ENCODE measurements at places on chromosomes 12 and 14.

GRCh38 chr12:4992871-4993270, 50.8 kb upstream of the KCNA5 start:
- DNase-seq, result no peak

DNA sequence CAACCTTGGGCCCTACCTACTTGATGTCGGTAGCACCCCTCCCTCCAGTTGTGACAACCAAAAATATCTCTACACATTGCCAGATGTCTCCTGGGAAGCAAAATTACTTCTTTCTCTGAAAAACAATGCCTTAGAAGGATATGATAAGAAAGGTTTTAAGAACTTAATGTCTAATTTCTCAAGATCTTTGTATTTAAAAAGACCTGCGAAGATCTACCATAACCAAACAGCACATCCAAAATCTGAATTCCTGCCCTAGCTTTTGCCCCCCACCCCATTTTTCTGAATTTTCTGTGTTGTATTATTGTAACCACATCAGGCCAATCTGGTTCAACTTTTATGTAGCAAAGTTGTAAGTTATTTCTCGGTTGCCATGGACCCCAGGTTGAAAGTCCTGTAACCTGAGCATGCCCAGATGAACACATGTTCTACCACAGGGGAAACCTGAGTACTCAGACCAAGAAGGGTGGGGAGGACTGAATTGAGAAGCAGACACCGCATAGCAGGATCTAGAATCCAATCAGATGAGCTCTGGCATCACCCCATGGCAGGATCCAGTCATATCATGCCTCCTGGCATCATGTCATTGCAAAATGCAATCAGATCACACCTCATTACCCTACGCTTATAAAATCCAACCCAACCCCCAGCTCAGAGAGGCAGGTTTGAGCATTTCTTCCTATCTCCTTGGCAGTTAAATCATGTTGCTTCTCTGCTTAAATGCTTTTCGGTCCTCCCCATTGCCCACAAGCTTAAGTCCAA, 8.7 kb downstream of the TMEM253 start:
- DNase-seq, result no peak

GRCh38 chr12:132352896-132353800, 23.8 kb upstream of the GALNT9 start:
- DNase-seq, result no peak

DNA sequence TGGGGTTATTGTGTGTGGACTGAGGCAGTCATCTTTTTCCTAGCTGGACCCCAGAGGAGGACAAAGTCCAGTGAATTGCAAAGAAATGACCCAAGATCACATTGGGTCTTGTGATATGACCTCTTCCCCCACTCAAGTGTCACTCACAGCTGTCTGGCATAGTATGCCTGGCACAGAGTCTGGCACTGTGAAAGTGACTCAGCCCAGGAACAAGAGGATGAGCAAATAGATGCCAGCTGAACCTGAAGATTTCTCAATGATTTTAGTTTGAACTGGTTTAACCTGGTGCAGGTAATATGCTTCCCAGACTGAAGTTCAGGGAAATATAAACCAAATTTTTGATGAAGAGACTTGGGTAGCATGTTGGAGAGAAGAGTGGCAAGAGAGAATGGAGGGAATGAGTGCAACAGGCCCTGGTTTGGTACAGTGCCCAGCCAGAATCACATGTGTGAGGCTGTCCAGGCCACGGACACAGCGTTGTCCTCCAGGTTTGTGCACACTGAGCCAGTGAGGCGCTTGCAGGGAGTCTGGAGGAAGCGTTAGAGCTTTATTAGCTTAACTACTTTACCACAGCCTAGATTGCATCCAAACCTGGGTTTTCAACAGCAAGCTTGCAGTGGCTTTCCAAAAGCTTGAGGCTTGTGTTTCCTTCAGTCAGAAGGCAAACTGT, 332.9 kb downstream of the NUAK1 start:
- DNase-seq, result no peak

- DNase-seq, result no peak
Observed at GRCh38 chr12:108332791-108333382, 6.2 kb downstream of the CMKLR1 start.

DNA sequence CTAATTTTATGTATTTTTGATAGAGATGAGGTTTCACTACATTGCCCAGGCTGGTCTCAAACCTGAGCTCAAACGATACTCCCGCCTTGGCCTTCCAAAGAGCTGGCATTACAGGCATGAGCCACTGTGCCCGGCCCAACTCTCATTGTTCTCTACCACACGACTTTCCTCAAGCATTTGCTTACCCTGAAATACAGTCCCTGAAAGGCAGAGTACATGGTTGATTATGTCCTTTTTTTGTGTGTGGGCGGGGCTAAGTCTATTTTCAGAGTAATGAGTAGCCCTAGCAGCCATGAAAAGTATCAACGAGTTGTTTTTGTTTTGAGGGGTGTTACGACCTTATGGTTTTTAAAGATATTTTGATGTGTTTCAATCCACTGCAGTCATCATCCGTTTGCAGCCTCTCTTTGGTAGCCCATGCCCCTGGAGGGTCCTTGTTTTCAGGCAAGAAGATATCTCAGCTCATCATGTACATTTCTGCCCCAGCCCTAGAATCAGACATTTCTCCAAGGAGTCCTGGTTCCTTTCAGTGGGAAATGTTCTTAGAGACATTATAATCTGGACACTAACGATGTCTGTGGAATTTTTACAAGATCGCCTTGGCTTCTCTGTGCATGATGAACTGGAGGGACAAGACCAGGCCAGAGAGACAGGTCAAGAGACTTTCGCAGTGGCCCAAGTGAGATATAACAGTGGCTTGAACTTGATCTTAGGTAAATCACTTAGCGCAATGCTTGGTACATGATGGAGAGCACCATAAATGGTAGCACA, 8.7 kb downstream of the ACACB start:
- no peak for DNase-seq

- DNase-seq, result no peak
Observed at GRCh38 chr12:32083489-32083888, 23.2 kb upstream of the BICD1 start.

GRCh38 chr14:50601394-50601793, 41.4 kb downstream of the ATL1 start:
- DNase-seq, result no peak

GRCh38 chr12:109621901-109622364, 48.3 kb downstream of the MVK start:
- no peak for DNase-seq

DNA sequence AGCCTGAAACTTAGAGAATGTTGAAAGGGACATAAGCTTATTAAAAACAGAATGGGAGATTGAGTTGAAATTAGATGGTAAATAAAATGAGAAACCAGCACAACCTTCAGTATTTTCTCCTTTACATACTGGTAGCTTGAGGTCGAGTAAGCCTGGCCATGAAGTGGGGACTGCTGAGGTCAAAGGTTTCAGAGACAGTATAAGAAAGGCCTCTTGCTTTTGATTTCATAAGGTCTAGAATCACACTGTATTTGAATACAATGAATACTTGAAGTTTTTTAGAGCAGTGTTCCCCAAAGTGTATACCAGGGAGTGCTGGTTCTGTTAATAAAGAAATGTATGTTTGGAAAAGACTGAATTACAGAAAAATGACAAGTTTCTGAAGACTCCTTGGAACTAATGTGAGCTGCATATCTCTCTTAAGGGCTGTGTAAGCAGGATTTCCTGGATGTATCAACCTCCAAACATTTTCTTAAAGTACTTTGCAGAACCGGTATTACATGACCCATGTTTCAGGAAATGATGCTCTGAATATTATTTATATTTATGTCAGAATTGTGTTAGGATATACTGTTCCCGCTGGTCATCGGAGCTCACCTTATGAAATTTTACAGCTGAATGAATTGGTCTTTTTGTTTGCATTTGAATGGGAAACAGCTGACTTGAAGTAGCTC, 85.0 kb downstream of the AKAP6 start:
- DNase-seq, result no peak

DNA sequence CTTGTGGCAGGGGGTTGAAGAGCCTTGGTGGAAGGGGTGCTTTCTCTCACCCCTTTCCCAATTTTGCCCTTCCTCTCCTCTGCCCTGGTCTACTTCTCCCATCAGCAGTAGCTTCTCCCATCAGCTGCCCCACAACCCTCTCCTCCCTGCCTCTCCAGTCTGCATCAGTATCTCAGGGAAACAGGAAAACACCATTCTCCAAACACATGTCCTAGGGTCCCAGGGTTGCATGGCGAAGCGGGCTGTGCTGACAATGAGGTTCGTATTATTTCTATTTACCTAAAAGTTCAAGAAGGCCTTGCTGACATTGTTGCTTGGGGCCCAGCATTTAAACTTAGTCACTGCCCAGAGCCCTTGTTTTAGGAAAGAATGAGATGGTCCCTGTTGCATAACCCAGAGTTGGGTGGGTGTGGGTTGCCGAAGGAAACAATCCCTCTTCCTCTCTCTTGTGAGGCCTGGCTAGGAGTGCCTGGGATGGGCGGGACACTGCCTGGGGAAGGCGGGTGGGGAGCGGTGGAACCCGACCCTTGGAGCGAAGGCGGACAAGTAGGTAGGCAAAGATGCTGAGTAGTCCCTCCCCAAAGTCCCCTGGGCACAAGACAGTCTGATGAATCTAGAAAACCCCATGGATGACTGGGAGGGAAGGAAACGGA, 1.3 kb upstream of the IGFBP6 start:
- no peak for DNase-seq

DNA sequence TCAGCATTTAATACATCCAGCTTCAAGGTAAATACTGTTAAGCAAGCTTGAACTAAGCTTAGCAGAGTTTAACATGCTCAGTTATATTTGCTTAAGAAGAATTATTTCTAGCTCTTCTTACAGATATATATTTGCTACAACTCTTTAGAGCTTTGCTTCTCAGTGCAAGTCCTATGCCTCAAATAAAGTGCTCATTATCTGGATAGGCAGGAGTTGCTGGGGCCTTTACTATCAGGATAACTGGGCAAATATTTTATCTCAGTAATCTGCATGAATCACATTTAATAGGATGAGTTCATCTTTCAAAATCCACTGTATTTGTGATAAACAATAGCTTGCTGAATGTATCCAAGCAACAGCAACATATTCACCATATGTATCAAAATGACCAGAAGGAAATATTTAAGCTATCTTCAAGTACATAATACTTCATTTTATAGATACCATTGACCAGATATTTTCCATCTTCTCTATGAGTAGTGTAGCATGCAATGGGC, 187.6 kb downstream of the NOVA1 start:
- DNase-seq, result no peak

DNA sequence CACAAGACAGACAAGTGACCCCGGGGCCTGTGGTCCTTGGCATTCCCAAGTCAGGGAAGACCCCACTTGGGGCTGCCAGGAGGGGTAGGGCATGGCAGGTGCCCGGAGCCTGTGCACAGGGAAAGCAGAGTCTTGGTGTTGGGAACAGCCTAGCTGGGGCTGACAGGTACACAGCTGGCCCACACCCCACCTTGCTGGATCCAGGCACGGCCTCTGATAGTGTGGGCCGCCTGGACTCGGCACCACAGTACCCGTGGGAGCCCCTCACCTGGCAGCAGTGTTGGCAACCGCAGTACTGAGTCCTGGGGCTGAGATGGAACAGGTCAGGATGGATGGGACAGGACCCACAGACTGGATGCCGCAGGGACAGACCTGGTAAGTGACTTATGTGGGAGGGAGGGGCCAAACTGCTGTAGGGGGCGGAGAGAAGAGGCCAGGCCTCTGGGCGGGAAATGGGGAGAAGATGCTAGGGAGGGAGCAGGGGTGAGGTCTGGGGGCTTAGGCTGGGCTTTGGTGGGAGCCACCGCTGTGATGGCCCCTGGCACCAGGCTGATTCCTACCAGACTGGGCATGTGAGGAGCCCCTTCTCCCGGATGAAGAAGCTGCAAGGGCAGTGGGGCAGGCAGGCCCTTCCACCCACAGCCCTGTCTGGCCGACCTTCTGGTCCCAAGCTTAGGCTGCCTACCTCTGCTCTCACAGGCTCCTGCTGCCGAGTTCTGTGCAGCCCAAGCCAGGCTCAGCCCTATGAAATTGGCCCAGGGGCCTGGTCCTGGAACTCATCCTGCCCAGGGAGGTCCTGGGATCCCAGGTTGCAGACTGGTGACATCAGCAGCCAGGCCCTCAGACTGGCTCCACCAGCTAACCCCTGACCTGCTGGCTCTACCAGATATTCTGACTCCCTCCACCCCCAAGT, at the start of gene TGM1:
Gene TGM1 (minus strand): TSS at position 357 of the 913 bp plus-strand sequence. CDS start 825 bp downstream, outside the sequence.
- DNase-seq, result no peak

DNA sequence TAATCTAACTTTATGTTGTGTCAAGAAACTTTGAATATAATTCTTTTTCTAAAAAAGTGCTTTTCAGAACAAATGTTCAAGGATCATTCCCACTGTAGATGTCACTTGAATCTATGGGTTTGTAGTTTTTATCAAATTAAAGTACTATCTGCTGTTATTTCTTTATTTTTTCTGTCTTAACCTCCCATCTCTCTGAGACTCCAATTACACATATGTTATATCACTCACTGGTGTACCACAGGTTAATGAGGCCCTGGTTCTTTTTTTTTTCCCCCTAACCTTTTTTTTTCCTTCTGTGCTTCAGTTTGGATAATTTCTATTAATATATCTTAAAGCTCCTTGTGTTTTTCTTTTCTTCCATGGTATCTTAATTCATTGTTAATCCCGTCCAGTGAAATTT, 279.9 kb upstream of the RGS6 start:
- no peak for DNase-seq

DNA sequence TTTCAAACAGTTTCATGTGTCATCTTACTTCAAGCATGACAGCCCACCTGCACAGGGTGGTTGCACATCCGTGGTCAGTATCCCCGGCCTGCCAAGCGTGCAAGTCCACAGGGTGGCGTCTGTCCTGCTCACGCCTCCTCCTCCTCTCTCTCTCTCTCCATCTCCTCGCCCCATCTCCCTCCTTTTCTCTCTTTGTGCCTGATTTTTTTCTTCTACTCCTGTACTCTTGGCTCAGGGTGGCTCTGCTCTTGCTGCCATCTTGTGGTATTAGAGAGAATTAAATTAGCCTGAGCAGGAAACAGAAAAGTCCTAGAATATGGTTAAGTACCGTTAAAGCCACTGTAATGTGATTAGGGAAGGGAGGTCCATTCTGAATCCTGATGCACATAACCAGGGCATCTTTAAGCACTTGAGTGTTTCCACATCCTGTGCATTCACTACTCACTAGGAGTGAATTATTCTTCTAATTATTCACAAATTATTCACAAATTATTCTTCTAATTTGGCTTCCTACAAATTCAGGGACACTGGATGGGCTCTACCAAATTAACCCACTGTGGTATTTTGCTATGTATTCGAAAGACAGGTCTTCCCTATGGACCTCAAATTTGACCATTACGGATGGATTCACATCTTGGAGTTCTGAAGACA, 25.5 kb upstream of the DTX1 start:
- peak; percentile 64 for DNase-seq

- no peak for DNase-seq
Observed at GRCh38 chr12:113803759-113804140, 162.4 kb downstream of the RBM19 start.

DNA sequence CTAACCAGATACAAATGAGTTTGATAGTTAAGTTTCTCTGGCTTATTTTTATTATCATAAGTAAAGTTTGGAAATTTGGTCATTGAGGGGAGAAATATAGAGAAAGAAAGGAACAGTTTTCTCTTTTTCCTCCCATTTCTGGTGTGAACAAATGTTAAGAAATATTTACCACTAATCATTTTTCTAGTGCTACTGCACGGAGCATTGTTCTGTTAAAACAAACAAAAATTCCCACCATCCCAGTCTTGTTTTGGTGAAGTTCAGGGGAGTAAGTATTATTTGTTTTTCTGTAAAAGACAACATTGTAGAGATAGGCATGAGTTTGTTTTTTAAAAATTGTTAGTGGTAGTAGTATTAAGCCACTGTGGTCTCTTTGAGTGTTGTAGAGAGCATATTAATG, 135.3 kb downstream of the FGD4 start:
- DNase-seq, result no peak
